SJSA1 (cell line): ENCODE measurements at places on chromosomes 3 and 15. TPM values are rescaled to one million over a fixed set of nuclear protein-coding genes. Genes with fewer than 3 reads are reported as not detected.

GRCh38 chr3:15581471-15582394 lies 19.6 kb downstream of the HACL1 start:
- peaks cover 6% of the 10 kb centered on the region for H3K4me1 ChIP-seq
- no peaks in the 10 kb centered on the region for H3K27me3 ChIP-seq
- H3K4me3 ChIP-seq = no peak overlapping the region
- peaks cover 18% of the 10 kb centered on the region for H3K36me3 ChIP-seq

Gene ANKRD34C
- total RNA-seq = not detected in 2 replicates

Gene KNL1
- 83.2 and 88.4 TPM in 2 replicates for total RNA-seq

DNA sequence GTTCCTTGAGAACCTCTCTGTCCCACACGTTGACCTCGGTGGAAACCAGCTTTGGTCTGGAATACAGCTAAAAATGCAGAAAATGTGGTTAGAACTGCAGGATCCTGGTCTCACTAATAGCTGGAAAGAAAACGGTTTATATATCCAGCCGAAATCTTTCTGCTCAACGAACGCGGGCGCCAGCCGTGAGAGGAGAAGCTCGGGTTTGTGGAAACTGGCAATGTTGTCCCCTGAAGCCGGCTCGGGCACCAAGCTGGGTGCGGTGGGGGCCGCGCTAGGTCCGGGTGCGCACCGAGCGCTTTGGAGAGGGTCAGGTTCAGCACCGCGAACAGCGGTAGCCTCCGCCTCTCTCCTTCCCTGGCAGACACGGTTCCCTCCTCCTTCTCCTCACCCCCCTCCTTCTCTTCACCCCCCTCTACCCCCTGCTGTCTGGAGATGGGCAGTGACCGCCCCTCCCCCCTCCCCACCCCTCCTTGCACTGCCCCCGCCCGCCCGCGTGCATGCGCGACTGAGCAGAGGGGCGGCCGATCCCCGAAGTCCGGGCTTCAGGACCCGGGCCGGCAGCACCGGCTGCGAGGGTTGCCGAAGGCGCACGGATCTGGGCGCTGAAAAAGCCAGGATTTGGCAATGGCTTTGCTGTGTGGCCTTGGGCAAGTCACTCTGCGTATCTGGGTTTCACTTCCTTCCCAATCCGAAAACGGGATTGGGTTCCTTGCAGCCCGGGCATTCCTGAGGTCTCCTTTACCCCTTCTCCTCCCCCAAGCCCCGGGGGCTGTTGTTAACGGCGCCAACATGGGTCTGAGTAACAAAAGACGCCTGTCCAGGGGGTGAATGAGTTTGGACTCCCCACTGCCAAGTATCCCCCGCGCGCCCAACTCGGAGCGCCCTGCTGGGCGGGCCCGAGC lies at the start of gene SKOR1:
TSS of gene SKOR1 (plus strand) at position 534 of the 905 bp plus-strand sequence. CDS start at position 628, 94 bp downstream.
- no peak for DNase-seq
- no peaks in the 10 kb centered on the region for H3K36me3 ChIP-seq
- H3K4me3 ChIP-seq = no peak within 1 kb of the TSS
- peaks cover 4% of the 10 kb centered on the region; the same call in 1 of the 2 replicates for H3K4me1 ChIP-seq

Gene AGBL1
- total RNA-seq = not detected in 2 replicates
